CD4-positive, alpha-beta T cell treated with Interleukin-17A for 4 hours (primary cell): ENCODE measurements at places on chromosomes 11 and 22.

GRCh38 chr22:50138988-50139387 lies 31.5 kb upstream of the PANX2 start:
- DNase-seq = no peak

GRCh38 chr11:34044664-34045485 lies 6.7 kb upstream of the CAPRIN1 start:
- no peak for DNase-seq

DNA sequence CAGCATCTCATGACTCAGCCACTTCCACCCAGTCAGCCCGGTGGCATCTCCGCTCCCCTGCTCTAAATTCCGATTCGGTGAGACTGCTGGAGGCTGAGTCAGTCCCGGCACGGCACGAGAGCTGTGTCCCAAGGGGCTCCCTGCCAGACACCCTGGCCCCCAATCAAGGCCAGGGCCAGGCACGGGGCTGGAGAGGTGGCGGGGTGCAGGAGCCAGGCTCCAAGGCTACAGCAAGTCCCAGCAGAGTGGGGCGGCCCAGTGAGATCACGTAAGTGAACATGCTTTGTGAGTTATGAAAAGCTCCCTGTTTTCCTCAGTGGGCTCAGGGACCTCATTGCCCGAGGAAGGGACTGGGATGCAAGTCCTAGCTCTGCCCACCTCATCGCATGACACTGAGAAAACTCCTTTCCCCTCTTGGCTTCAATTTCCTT lies 3.0 kb downstream of the C11orf68 start:
- DNase-seq = peak; percentile 39

- DNase-seq = no peak
Measured at GRCh38 chr22:46675938-46676337, 55.8 kb downstream of the GRAMD4 start.

- peak; percentile 56 for DNase-seq
Measured at GRCh38 chr11:69915501-69916250, 96.5 kb upstream of the FGF3 start.
